ENCODE measurements at places on chromosomes 13 and 19. TPM values are rescaled to one million over a fixed set of nuclear protein-coding genes. Genes with fewer than 3 reads are reported as not detected.
A peak's percentile ranks its signal among the peaks of the same experiment; 100 is the strongest.

DNA sequence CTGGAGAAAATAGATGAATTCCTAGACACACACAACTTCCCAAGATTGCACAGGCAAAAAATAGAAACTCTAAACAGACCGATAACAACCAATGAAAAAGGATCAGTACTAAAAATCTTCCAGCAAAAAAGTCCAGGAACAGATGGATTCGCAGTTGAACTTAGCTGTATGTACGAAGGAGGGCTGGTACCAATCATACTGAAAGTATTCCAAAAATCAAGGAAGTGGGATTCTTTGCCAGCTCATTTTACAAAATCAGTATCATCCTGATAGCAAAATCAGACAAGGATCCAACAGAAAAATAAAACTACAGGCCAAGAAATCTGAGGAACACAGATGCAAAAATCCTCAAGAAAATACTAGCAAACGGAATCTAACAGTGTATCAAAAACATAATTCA, 6.5 kb upstream of the LILRB2 start:
- no peak overlapping the region for H3K4me3 ChIP-seq
- no peaks in the 10 kb centered on the region for H3K36me3 ChIP-seq
- no peaks in the 10 kb centered on the region for H3K27me3 ChIP-seq
- no peak overlapping the region for H3K27ac ChIP-seq
- no peak for DNase-seq

- no peaks in the 10 kb centered on the region for H3K27me3 ChIP-seq
- no peaks in the 10 kb centered on the region for H3K4me1 ChIP-seq
- no peak overlapping the region for H3K4me3 ChIP-seq
- no peak overlapping the region for H3K27ac ChIP-seq
- no peaks in the 10 kb centered on the region for H3K36me3 ChIP-seq
Observed at GRCh38 chr19:53898636-53899341, 10.3 kb upstream of the CACNG7 start.

GRCh38 chr13:30943881-30944280, 11.4 kb downstream of the TEX26 start:
- H3K36me3 ChIP-seq = no peaks in the 10 kb centered on the region
- no peak overlapping the region for H3K4me3 ChIP-seq
- DNase-seq = no peak
- no peaks in the 10 kb centered on the region for H3K4me1 ChIP-seq

DNA sequence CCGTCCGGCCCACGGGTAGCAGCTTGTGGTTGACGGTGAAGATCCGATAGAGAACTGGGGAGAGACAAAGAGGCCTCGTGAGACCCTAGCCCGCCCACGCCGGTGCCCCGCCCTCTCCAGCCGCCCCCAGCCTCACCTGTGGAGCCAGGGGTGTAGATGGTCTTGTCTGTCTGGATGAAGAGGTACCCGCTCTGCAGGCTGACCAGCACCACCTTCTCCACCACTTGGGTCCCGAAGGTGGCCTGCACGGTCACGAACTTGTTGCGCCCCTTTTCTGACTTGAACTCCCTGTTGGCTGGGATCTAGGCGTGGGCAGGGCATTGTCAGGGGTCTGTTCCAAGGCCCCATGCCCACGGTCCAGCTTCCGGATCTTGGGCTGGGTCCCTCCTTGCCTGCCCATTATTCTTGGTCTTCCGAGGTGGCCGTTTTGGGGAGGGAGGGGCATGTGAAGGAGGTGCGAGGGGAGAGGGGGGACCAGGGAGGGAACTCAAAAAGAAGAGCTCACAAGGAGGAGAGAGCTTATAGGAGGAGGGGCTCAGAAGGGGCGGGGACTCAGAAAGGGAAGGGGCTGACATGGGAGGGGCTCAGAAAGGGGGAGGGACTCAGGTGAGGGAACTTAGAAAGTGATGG, 2.2 kb downstream of the C3 start:
- DNase-seq = peak; percentile 85
- H3K4me1 ChIP-seq = peaks cover 32% of the 10 kb centered on the region
- peaks cover 16% of the 10 kb centered on the region for H3K36me3 ChIP-seq
- no peak overlapping the region for H3K4me3 ChIP-seq
- H3K27me3 ChIP-seq = no peaks in the 10 kb centered on the region

DNA sequence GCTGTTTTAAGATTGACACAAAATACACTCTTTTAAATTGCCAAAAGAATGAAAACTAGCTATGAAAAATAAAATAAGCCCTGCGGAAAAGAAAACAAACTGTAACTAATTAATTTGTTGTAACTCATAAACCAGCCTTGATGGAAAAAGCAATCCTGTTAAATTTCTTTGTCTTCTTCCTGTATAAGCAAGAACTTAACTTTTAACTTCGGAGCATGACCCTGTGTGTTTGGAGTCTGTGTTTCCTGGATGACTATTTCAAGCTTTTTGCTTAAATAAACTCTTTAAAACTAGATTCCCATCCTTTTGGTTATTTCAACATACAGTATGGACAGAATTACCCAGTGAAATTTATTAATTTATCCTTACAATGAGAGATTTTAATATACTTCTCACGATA, 122.6 kb downstream of the TNFRSF19 start:
- no peak for DNase-seq
- H3K4me3 ChIP-seq = no peak overlapping the region
- H3K27ac ChIP-seq = no peak overlapping the region
- no peaks in the 10 kb centered on the region for H3K27me3 ChIP-seq
- no peaks in the 10 kb centered on the region for H3K36me3 ChIP-seq

GRCh38 chr19:45069056-45069455, 7.2 kb downstream of the ZNF296 start:
- peaks cover 30% of the 10 kb centered on the region for H3K36me3 ChIP-seq
- no peak overlapping the region for H3K27ac ChIP-seq
- no peak overlapping the region for H3K4me3 ChIP-seq
- peaks cover 9% of the 10 kb centered on the region for H3K4me1 ChIP-seq
- no peaks in the 10 kb centered on the region for H3K27me3 ChIP-seq

Gene SBSN
- total RNA-seq = not detected

Gene DPRX
- not detected for total RNA-seq

Gene MEF2B
- total RNA-seq = 3.1 TPM

Gene B3GNT8
- 10.0 TPM for total RNA-seq
